Activated naive CD4-positive, alpha-beta T cell treated with anti-CD3 and anti-CD28 coated beads, Interleukin-2, amount 10 ng/mL, durations not matched to agents 7 days and 5 days (primary cell): ENCODE measurements at places on chromosomes 5 and 9.

GRCh38 chr5:175542232-175542965 is 64.0 kb downstream of the SFXN1 start:
- no peak for DNase-seq

- no peak for DNase-seq
These were observed 8.7 kb upstream of the AOPEP start for GRCh38 chr9:94717761-94718160.

DNA sequence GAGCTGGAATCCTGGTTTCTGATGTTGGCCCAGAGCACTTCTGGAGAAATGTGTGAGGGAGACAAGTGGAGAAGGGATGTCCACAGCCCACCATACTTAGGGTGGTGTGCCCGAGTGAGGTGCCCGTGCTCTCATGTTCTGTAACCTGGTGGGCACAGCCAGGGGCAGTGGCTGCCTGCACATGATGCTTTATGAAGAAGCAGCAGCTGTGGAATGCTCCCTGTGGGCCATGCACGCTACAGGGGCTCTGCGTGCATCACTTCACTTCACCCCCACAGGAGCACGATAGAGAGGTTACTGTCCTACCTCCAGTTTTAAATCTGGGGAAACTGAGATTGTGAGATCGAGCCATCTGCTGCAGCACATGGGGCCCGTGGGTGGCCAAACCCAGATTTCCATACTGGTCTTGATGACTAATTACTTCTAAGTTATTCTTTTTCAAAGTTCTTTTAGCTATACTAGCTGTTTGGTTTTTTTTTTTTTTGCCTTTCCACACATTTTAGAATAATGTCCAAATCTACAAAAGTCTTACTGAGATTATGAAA is 441.6 kb downstream of the GADD45G start:
- DNase-seq, result no peak

- DNase-seq, result no peak
These were observed 661.0 kb upstream of the C9orf72 start for GRCh38 chr9:28234133-28234893.

DNA sequence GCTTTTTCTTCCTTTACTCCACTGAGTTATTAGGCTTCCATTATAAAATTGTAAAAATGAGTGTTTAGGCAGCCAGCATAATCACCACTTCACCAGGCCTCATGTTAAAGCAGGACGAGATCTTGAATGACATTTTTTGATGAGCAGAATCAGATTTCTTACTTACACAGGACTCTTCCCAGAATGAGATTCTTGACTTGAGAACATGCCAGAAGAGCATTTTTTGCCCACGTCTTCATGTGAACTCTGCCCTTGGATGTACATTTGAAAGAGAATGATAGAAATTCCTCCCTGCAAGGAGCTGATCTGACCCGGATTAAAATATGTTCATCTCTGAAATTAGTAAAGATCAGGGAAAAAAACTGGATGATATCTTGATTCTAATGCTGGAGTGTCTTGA is 212.1 kb upstream of the ADRA1B start:
- DNase-seq, result no peak

- no peak for DNase-seq
These were observed 6.7 kb downstream of the DDX31 start for GRCh38 chr9:132663117-132663516.

GRCh38 chr5:86644843-86645242 is 27.1 kb downstream of the COX7C start:
- no peak for DNase-seq

DNA sequence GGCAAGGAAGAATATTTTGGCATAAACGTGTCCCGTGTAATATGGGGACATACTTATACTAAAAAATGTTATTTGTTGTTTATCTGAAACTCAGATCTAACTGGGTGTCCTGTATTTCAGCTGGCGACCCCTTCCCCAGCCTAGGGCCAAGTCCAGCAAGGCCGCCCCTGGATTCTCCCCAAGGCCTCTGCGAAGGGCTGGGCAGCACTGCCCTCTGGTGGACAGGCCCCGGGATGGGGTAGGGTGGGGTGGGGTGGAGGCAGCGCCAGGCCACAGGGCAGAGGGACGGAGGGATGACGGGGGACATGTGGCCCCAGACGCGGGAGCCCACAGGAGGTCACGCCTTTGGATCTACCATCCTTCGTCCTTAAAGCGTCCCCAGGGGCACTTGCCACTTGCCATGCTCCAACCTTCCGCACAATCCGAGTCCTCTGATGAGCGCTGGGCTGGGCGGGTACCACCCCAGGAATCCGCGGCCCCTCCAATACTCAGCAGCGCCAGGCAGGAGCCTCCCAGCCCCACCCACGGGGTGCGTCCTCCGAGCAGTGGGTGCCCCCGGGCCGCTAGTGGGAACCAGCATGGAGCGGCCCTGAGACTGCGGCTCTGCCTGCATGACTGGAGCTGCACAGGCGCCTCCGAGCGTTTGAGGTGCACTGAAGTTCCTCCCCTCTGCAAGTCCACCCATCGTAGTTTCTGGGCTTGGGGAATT is 7.1 kb upstream of the AGPAT2 start:
- peak; percentile 42 for DNase-seq

- no peak for DNase-seq
These were observed 25.5 kb downstream of the DAB2IP start for GRCh38 chr9:121676926-121677325.

- DNase-seq, result no peak
These were observed 92.8 kb upstream of the SLCO6A1 start for GRCh38 chr5:102591650-102592049.

DNA sequence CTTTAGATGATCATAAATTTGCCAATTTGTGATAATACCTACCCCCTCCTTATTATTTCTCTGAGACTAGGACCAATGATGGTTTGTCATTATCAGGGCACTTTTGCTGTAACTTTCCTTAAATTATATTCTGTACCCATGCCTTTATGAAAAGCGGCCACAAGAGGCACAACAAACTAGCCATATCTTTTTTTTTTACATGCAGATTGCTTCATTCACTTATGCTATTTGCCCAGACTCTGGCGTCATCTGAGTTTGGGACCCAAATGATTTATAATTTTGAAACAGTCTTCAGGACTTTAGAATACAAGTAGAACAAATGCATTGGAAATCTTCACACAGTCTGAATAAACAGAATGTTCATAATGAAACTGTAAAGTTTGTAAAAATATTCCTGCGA is 408.1 kb downstream of the MAT2B start:
- no peak for DNase-seq

DNA sequence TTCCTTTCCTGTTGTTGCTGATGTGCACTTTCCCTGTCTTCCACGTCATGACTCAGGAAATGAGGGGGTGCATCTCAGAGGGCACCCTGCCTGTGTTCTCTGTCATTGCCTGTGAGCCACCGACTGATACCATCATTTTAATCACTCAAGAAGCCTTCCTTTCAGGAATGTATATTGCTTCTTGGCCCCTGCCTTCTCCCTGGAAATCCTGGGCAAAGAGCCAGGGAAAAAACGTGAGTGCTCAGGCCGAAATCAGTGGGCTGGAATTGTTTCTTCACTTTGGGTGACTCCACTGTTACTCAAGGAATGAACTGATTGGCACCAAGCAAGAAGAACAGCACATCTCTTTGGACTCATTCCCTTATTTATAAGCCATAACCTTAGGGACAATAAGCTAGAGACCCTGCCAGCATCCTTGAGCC is 126.1 kb downstream of the SNX18 start:
- no peak for DNase-seq

- DNase-seq, result no peak
These were observed 13.2 kb downstream of the SEMA4D start for GRCh38 chr9:89484475-89485404.

DNA sequence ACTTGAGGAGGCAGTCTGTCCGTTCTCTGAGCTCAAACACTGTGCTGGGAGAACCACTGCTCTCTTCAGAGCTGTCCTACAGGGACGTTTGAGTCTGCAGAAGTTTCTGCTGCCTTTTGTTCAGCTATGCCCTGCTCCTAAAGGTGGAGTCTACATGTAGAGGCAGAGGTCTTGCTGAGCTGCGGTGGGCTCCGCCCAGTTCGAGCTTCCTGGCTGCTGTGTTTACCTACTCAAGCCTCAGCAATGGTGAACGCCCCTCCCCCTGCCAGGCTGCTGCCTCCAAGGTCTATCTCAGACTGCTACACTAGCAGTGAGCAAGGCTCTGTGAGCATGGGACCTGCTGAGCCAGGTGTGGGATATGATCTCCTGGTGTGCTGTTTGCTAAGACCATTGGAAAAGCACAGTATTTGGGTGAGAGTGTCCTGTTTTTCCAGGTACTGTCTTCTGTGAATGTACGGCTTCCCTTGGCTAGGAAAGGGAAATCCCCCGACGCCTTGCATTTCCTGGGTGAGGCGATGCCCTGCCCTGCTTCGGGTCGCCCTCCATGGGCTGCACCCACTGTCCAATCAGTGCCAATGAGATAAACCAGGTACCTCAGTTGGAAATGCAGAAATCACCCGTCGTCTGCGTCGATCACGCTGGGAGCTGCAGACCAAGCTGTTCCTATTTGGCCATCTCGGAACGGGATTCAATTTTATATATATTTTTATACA is 58.5 kb downstream of the CNTRL start:
- peak; percentile 94 for DNase-seq

- no peak for DNase-seq
These were observed 11.1 kb upstream of the CTSL start for GRCh38 chr9:87714819-87715218.

GRCh38 chr9:76013809-76014208 is 123.3 kb downstream of the PCSK5 start:
- DNase-seq, result no peak

DNA sequence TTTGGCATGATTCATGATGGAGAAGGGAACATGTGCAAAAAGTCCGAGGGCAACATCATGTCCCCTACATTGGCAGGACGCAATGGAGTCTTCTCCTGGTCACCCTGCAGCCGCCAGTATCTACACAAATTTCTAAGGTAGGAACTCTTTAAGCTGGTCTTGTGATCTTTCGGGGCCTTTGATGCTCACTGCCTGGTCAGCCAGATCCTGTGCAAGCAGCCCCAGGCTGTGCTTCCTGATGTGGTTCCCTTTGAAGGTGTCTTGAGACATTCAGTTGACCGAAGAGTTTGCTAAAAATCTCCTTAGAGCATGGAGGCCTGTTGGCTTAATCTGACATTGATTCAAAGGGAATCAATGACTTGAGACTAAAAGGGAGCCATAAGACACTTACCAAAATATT is 60.0 kb downstream of the ADAMTS16 start:
- no peak for DNase-seq

GRCh38 chr5:136199408-136199807 is 6.4 kb upstream of the SMIM32 start:
- DNase-seq, result no peak

DNA sequence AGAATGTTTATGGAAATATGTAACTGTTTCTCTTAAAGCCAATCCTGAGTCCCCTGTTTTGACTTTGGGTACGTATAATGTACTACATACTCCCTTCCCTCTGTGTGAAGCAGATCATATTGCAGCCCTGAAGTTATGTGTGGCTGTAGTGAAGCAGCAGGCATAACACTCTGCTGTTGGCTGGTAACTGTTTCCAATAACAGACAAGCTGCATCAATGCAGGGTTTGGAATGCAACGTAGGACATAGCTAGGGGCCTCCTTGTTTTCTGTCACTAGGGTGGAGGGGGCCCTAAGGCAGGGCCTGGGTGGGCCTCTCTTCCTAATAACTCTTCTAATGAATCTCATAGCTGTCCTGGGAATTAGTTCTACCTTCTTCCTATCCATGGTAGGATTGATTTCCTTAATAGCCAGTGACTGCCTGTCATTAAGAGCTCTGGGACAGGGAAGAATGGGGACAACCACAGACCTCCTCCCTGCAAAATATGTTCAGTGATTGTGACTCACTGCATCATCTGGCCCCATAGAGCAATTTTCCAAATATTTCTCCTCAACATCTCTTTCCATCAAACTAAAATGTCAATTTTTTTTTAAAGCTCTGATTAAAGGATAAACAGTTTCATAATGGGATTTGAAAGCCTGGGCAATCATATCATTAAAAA is 129.6 kb upstream of the HMHB1 start:
- DNase-seq, result no peak

- DNase-seq, result no peak
These were observed 314.5 kb upstream of the TLE4 start for GRCh38 chr9:79257228-79257781.

DNA sequence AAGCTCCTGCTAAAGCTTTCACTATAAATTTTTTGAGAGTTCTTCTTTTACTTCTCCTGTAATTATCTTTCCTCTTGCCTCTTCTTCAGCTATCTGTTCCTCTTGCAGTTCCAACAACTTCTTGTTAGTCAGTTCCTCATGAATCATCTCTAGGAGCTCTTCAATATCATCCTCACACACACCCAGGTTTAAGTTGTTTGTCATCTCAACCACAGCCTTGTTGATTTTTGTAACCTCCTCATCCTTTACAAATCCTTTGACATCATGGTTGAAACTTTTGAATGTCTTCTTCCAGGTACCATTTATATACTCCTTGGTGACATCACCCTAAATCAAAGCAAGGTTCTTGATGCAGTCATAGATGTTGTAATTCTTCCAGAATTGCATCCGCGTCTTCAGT is 106.3 kb upstream of the MAMDC2 start:
- no peak for DNase-seq

DNA sequence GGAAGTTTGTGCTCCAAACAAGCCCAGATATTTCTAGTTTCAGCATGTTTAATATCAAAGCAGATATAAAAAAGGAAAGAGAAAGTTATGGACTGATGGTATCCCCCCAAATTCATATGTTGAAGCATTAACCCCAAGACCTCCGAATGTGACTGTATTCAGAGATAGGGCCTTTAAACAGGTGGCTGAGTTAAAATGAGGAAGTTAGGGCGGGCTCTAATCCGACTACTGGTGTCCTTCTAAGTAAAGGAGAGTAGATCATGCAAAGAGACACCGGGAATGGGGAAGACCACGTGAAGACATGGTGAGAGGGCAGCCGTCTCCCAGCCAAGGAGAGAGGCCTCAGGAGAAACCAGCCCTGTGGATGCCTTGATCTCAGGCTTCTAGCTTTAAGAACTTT is 324.1 kb upstream of the KIF2A start:
- no peak for DNase-seq

DNA sequence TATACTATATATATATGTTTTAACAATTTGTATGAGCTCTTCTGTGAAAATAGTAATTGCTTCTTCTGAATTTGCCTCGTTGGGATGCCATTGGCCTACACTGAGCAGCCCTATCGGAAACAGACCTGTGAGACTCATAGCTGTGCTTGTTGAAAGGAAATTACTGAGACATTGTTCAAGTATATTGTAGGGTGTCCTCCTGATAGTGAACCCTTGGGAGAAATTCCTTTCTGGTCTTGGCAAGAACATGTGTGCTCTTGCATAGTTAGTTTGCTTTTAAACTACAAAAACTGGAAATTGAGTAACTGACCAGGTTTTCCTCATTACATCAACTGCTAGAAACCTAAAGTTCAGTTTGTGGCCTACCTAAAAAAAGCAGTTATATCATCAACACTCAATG is 160.9 kb downstream of the LURAP1L start:
- DNase-seq, result no peak

DNA sequence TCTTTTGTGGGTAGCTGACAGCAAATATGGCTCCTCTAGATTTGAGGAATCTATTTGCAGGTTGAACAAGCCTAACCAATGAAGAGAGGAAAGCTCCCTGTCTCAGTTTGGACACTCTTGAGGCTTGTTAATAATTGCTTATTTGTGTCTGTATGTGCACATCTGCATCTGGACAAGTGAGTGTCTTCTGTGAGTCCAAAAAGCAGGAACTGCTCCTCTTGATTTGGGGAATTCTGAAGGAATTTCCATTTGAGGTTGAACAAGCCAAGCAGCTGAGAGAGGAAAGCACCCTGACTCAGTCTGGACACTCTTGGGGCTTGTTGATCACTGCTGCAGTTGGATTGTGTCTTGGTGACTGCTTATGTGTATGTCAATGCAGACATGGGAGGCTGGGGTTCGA is 211.6 kb downstream of the DTWD2 start:
- no peak for DNase-seq

GRCh38 chr9:78122631-78123030 is 91.0 kb upstream of the GNAQ start:
- DNase-seq, result no peak
